ENCODE measurements at places on chromosomes 13 and 19. TPM values are rescaled to one million over a fixed set of nuclear protein-coding genes. Genes with fewer than 3 reads are reported as not detected.

DNA sequence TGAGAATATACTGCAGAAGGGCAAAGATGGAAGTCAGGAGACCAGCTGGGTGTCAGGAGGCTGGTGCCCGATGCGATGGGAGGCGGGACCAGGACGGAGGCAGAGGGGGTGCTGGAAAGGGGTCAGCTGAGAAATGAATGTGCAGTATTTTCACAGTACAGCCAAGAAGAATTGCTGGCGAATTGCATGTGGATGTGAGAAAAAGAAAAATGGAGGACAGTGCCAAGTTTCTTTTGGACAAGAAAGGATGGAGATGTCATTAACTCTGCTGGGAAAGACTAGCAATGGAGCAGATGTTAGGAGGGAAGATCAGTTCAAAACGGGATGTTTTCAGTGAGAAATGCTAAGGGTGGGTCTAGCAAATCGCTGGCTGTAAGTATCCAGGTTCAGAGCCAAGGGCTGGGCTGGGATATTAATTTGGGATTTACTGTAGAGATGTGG, 7.0 kb downstream of the CRYL1 start:
- DNase-seq = no peak

ARHGAP35 gene
- total RNA-seq = 56.9 TPM

LRCH1 gene
- 6.0 TPM for total RNA-seq

DNA sequence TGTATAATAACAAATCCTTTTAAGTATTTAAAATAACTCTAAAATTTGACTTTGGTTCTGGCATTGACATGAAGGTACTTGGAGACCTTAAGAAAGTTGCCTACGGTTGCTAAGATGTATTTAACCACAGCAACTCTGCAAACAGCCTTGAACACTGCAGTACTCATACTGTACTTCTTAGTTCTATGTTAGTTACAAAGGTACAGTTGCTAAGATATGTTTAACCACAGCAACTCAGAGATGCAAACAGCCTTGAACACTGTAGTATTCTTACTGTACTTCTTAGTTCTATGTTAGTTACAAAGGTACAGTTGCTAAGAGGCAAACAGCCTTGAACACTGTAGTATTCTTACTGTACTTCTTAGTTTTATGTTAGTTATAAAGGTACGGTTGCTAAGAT, 268.3 kb upstream of the MIR17HG start:
- no peak for DNase-seq

FCAR gene
- 0.55 TPM for total RNA-seq

TTYH1 gene
- 0.33 TPM for total RNA-seq

DNA sequence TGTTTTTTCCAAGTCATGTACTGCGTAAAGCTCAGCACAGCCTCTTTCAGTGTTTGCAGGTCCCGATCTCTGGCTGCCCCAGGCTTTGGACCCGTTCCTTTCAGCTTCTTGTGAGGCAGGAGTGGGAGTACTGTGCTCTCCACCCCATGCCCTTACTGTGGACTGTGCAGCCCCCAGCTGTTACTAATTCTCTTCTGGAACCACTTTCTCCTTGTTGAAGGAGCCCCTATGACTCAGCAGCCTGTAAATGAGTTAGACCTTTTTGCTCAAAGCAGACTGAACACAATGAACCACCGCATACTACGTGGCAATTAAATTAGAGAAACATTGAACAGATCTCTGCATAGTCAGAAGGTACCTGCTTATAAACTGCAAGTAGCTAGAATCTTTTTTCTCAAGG, 39.0 kb downstream of the SERTM1 start:
- DNase-seq = no peak

ATP1A3 gene
- 0.10 TPM for total RNA-seq

CEACAM3 gene
- 0.35 TPM for total RNA-seq

STOML3 gene
- not detected for total RNA-seq

GRCh38 chr19:29625186-29625651, 19.1 kb downstream of the POP4 start:
- DNase-seq = no peak

DNA sequence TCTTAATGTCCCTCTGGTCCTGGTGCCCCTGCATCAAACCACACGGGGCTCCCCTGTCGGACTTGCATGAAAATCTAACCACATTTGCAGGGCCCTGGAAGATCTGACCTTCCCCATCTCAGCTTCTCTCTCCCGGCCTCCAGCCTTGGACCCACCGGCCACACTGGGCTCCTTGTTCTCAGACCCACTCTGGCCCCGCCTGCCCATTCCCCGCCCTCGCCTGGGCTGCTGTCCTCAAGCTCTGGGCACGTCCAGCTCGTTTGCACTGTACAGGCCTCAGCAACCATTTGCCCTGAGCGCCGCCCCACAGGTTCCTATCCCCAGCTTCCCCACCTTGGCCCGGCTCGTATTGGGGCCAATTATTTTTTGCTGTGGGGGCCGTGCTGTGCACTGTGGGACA, 10.5 kb downstream of the MYO9B start:
- DNase-seq = no peak

GRCh38 chr13:109156181-109156935, 526.9 kb downstream of the MYO16 start:
- DNase-seq = no peak

DNA sequence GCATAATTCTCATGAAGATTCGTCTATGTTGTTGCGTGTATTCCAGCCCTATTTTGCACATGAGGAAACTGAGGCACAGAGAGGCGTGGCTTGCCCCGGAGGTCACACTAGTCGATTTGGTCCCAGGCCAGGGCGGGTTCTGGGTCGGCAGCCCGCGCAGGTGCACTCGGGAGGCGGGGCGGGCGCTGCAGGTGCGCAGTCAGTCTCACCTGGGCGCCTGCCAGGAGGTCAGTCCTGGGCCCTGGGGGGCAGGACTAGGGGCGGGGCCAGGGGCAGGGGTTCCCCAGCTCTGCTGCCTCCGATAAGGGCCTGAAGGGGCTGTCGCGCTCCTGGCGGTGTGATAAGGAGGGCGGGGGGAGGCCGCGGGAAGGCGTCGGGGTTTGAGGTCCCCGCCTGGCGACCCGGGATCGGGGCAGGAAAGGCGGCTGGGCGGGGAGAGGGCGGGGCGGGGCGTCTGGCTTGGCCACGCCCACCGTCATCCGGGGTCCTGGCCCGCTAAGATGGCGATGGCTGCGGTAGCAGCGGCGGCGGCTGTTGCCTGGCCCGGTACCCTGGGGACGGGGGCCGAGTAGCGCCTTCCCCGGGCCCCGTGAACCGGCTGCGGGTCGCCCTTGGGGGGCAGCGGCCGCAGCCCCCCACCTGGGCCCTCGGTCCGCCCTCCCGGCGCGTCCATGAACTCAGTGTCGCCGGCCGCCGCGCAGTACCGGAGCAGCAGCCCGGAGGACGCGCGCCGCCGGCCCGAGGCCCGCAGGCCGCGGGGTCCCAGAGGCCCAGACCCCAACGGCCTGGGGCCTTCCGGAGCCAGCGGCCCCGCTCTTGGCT, at the start of gene ATG4D:
ATG4D (plus strand) TSS at position 485 of the 822 bp plus-strand sequence; CDS start at position 672, 187 bp downstream.
- DNase-seq = peak; percentile 90

- no peak for DNase-seq
Measured at GRCh38 chr13:94433055-94433961, 46.2 kb downstream of the DCT start.

KIR2DL4 gene
- not detected for total RNA-seq

RRAS gene
- total RNA-seq = 8.9 TPM

DNA sequence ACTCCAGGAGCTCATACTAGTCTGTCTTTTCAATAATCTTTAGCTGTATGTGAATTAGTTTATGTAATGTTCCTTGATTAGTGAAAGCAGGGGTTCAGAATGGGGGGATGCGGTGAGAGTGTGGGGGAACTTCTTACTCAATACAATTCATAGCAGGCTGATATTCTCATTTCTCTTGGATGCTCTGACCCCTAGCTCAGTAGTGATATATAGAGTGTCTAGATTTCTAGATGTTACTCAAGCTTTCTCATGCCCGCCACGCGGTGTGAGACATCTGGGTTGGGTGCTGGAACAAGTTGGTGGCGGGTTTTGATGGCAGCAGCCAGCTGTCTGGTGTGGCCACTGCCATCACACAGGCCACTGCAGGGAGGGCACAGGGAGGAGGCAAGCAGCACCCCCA, 39.3 kb upstream of the FLT1 start:
- DNase-seq = no peak

ZNF468 gene
- 2.6 TPM for total RNA-seq

JSRP1 gene
- 0.18 TPM for total RNA-seq

DNA sequence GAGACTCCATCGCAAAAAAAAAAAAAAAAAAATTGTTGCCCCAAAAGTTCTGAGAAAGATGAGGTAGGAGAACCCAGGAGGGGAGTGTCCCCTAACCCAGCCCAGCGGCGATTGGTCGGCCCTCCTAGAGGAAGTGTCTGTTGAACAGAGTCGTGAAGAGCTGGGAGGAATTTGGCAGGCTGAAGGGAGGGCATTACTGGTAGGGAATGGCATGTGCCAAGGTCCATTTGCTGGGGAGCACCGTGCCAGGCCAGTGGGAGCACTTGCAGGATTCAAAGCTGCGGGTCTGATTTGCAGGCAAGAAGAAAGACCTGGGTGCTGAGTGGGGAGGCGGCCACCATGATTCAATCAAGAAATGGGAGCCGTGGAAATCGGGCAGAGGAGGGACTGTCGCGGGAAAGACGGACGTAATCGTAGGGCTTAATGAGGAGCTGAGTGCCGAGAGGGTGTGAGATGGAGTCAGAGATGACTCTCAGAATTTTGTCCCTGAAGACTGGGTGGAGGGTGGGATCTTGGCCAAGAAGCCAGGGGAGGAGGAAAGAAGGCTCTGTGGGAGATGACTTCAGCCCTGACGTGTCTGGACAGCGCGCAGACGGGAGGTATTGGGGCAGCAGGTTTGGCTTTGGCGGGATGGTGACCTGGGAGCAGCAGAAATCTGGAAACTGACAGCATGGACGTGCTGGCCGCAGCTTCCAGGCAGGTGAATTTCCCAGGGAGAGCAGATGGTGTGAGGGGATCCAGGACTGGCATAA, 15.4 kb downstream of the CERS4 start:
- no peak for DNase-seq

ZNF730 gene
- not detected for total RNA-seq

PSG11 gene
- not detected for total RNA-seq

DNA sequence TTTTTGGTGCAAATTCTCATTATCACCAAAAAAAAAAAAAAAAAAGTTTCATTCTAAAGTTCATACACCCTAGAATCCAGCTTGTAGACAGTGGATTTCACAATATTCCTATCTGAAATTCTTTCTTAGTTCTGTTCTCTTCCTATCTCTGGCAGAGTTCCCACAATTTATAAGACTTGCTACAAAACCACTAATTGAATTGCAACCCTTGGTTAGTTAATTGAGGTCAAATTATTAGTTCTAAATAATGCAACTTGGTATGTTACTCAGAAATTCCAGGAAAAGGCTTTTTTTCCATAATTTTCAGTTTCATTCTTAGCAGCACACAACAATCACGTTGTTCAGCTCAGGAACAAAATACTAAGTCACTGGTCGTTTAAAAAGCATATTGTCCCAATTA, 58.5 kb downstream of the SPATA13 start:
- no peak for DNase-seq

GRCh38 chr13:73602295-73602694, 531.9 kb downstream of the KLF12 start:
- no peak for DNase-seq

DNA sequence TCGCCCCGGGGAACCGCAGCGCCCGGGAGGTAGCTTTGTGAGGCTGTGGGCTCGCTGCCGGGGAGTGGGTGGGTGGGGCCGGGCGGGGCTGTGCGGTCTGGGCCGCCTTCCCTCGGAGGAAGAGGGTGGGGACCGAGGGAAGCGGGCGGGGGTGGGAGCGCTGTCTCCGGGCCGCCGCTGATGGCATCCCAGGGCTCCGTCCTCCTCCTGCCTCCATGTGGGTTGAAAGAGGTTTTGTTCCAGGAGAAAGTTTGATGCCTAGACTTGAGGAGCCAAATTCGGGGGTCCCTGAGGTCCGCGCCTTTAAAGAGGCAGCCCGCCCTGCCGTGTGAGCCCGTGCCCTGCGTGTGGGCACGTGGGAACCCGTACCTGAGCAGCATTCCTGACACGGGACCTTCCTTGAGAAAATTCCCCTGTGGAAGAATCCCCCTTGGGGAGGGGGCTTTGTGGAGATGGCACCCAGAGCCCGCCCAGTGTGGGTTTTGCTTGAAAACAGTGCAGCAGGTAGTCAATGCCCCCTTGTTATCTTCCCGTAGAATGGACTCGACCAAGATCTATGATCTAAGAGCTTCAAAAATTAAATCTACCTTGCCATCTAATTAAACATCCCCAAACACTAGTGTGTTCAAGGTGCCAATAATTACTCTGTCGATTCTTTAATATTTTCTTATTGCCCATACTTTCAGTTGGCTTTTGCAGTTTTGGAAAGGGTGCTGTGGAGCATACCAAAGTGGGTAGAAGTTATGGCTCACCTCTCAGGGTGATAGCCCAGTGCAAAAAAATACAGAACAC, 107.8 kb downstream of the RXFP2 start:
- DNase-seq = no peak

DNA sequence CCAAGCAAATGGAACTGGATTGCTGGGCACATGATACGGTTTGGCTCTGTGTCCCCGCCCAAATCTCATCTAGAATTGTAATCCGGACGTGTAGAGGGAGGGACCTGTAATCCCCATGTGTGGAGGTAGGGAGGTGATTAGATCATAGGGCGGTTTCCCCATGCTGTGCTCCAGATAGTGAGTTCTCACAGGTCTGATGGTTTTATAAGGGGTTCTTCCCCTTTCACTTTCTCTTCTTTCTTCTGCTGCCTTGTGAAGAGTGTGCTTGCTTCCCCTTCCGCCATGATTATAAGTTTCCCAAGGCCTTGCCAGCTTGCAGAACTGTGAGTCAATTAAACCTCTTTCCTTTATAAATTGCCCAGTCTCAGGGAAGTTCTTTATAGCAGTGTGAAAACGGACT, 32.6 kb upstream of the MTIF3 start:
- no peak for DNase-seq

- no peak for DNase-seq
Measured at GRCh38 chr19:53554804-53555203, 16.9 kb downstream of the ZNF331 start.

GRCh38 chr13:104385404-104385803, 1319.2 kb upstream of the SLC10A2 start:
- no peak for DNase-seq

- no peak for DNase-seq
Measured at GRCh38 chr19:20667281-20667680, 5.9 kb upstream of the ZNF626 start.

MUC16 gene
- total RNA-seq = not detected

GRCh38 chr19:48993175-48994034, at the start of the genes GYS1 and RUVBL2:
Gene GYS1 (minus strand): TSS chr19:48993309. CDS start chr19:48993112, 197 bp downstream.
Gene RUVBL2 (plus strand): TSS chr19:48993887. CDS start chr19:48993912, 25 bp downstream.
- peak; percentile 99 for DNase-seq

RXFP2 gene
- total RNA-seq = not detected

GRCh38 chr19:28999724-29000433, 213.1 kb downstream of the UQCRFS1 start:
- no peak for DNase-seq

- no peak for DNase-seq
Measured at GRCh38 chr13:33931397-33932311, 113.7 kb downstream of the RFC3 start.

ZNF296 gene
- 0.35 TPM for total RNA-seq

PSG2 gene
- not detected for total RNA-seq

GRCh38 chr19:7904074-7905020, 670 bp downstream of the MAP2K7 start:
- no peak for DNase-seq

ZNF66 gene
- 0.40 TPM for total RNA-seq

- no peak for DNase-seq
Measured at GRCh38 chr19:47798904-47799266, 5.5 kb downstream of the TPRX1 start.

Data from left lobe of liver (tissue), 2 donors.